ENCODE measurements at places on chromosomes 5 and 9.

DNA sequence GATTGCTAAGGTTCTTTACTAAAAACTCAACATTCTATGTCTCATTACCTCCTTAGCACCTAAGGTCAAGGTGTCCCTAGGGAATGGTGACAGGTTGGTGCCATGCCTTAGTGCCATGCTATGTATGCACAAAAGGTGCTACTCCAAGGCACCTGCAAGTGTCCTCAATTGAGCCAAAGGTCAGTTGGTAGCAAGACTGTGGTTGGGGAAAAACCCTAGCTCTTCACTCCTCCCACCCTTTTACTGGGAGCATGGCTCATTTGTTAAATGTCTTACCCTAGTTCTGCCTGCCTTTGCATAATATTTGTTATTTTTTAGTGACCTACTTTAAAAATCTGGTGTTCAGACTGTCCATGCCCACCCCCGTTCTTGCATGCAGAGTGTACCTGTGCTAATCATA, 17.0 kb downstream of the ACO1 start:
- no peak for DNase-seq

- DNase-seq: no peak
Observed at GRCh38 chr9:131649646-131650045, 90.2 kb downstream of the RAPGEF1 start.

GRCh38 chr5:116598911-116599310, 24.3 kb upstream of the SEMA6A start:
- no peak for DNase-seq

GRCh38 chr9:16879416-16879815, 8.9 kb upstream of the BNC2 start:
- peak; percentile 74 for DNase-seq

DNA sequence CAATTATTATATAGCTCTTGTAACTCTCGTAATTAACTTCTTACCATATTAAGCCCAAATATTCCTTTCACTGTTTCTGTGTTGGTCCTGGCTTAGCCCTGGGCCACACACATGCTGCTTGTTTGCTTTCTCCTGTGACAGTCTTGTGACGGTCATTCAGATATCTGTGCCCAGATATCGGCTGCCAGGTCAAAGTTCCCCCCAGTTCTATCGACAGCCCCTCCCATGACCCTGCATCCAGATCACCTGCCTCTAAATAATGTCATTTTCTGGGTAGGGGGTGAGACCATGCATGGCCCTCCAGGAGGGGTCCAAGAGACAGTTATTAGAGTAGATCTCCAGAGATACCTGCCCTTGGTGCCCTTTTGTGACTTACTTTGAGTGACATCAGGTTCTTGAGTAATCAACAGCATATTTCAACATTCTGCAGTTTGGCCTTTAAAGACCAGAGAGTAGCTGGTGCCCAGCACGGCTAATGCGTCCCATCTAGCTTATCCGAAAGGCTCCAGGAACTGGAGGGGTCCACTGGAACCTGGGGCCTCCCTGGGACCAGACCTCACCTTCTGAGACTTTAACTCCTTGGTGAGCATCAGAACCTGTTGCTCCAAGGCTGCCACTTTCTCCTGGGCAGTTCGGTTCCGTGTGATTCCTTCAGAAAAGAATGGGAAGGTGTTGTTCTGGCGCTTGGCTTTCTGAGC, 26.9 kb downstream of the TBC1D2 start:
- peak; percentile 29 for DNase-seq

GRCh38 chr9:128624566-128624965, 32.1 kb downstream of the DYNC2I2 start:
- DNase-seq: no peak

GRCh38 chr9:93210974-93211653, 27.2 kb downstream of the WNK2 start:
- no peak for DNase-seq

GRCh38 chr9:36053971-36054370, 17.3 kb downstream of the RECK start:
- no peak for DNase-seq

DNA sequence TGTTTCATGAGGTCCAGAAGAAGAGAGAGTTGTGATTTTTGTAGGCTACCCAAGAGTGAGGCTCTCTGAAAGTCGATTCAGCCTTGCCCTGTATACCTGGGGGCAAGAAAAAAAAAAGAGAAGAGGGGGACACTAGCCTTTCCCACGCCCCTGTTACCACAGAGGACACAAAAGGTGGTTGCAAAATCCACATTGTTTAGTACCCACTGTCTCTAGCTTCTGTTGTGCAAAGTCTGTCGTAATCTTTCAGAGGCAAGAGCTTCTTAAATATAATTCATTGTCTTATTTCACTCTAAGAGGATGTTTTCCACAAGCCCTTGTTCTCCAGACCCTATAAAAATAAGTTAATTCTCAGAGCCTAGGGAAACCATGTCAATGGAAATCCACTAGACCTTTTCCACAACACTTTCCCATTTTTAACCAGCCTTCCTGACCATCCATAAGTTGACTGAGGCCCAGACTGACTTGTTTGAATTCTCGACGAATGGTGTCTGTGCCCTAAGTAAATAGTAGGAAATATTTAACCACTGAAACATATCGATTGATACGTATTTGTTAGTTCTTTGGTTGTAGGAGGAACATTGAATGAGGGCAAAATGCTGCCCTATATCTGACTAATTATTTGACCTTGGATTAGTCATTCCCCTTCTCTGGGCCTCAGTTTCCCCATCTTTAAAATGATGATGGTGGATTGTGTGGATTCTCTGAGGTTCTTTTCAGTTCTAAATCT, 182.7 kb downstream of the PAPPA start:
- peak; percentile 9 for DNase-seq

DNA sequence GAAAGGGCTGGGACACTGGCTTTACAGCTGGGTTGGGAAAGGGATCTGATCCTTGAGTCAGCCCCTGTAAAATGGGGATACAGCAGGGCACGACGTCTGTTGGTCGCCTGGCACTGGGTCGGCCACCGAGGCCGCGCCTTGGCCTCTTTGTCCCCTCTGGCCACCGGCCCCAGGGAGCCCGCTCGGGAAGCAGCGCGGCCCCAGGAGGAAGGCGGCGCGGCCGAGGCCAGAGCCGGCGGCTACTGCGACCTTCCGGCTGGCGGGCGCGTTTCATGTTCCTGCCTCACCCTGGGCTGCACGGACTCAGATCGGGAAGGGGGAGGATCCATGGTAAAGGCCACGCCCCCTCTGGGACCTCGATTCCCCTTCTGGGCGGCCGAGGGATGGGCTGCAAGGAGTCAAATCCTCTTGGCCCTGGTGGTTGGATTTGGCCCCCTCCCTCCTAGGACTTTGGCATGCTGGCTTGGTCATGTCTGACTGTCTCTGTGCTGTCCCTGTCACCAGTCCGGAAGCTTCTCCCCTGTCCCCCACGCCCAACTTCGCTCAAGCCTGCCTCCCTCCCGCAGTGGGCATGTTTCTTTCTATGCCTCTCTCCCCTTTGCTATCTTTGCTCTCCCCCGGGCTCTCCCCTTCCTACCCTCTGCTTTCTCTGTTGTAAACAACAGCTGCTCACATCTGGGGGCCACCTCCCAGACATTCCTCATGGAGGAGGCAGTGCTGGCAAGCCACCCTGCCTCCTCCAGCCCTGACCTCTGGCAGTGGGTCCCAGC, 25.8 kb downstream of the FPGS start:
- peak; percentile 50 for DNase-seq

GRCh38 chr9:90137801-90138200, 504.8 kb downstream of the DIRAS2 start:
- no peak for DNase-seq

All from NB4 (cell line).